ENCODE measurements at places on chromosomes 11 and 22.
A peak's percentile ranks its signal among the peaks of the same experiment; 100 is the strongest.

GRCh38 chr11:65456418-65456817 is 33.8 kb downstream of the NEAT1 start:
- no peak for DNase-seq

GRCh38 chr11:3121416-3121815 is 43.7 kb downstream of the OSBPL5 start:
- no peak for DNase-seq

DNA sequence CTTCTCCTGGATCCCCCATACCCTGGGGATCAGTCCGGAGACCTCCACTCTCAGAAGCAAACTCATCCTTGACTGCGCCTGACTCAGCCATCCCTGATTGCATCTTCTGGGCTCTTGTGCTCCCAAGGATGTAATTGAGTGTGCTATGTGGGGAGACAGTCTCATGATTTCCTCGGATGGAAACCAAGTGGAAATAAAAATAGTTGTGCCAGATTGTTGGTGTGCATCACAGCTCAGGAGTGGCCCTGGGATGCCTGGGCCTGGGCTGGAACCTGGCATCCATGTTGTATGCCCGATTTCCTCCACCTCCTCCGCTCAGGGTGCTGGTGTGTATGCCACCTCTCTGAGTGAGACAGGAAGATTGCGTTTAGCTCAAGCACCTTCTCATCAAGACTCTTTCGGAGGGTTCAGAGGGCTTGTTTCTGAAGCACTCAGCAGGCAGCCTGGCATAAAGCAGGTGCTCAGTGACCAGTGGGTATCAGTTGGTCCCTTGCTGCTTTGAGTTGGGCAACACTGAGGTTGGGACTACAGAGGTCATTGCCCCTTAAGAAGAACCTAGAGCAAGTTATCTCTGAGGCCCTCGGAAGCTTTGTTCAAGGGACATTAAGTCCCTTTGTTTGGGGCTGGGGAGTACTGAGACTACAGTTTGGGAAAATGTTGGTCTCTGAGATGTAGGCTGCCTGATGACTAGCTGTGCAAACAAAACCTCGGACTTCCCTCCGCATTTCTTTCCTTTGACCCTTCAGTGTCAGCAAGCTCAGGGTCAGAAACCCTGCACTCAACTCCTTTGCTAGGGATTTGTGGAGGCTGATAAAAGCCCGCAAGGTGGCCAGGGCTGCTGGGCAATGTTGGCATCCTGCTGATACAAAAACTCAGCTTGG is 24.8 kb upstream of the MICAL2 start:
- no peak for DNase-seq

- no peak for DNase-seq
Observed at GRCh38 chr11:117715801-117716200, 81.2 kb downstream of the DSCAML1 start.

GRCh38 chr11:129703846-129704245 is 111.8 kb upstream of the TMEM45B start:
- peak; percentile 68 for DNase-seq

GRCh38 chr11:119342362-119343130 is 1.9 kb upstream of the C1QTNF5 start:
- no peak for DNase-seq

DNA sequence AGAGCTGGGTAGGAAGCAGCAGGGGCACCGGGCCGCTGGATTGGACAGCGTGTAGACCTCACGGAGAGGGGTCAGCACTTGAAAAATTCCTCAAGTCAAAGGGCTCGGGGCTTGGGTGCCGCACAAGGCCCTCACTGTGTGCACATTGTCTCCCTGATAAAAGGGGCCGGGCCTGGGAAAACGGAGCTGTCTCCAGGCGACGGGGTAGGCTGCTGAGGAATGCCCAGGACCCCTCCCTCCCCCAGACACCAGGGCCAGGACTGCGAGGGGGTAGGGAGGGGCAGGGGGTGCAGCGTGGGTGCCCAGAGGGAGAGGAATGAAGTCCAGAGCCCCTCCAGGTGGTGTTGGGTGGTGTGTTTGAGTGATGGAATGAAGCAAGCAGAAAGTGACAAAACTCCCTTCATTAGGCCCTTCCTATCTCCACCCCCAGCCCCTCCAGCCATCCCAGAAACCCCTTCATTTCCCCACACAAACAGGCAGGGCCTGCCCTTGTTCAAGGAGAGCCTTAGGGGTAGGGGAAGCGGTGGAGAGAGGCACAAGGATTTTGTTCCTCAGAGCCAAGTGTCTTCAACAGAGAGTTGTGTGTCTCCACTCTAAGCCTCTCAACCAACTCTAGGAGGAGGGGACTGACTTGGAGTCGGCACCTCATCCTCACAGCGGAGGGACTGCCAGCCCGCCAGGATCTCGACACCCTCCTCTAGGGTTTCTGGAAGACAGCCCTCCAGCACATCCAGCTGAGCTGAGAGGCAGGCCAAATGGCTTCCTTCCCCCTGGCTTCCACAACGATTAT is 63.9 kb downstream of the SYN3 start:
- DNase-seq, result no peak

DNA sequence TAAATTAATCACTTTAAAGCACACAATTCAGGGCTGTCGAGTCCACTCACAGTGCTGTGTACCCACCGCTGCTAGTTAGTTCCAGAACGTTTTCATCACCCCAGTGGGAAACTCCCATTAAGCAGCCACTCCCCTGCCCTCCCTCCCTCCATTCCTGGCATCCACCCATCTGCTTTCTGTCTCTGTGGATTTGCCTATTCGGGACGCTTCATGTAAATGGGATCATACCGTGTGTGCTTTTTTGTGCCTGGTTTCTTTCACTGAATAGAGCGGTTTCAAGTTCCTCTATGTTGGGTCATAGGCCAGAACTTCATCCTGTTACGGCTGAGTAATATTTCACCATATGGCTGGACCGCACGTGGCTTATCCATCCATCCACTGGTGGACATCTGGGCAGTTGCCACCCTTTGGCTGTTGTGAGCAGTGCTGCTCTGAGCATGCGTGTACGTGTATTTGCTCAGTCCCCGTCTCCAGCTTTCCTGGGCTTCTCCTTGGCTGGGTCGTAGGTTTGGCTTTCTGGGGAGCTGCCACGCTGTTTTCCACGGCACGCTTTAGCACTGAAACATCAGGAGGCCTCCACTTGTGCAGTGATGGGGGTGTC is 30.1 kb downstream of the ARHGAP8 start:
- DNase-seq, result no peak

DNA sequence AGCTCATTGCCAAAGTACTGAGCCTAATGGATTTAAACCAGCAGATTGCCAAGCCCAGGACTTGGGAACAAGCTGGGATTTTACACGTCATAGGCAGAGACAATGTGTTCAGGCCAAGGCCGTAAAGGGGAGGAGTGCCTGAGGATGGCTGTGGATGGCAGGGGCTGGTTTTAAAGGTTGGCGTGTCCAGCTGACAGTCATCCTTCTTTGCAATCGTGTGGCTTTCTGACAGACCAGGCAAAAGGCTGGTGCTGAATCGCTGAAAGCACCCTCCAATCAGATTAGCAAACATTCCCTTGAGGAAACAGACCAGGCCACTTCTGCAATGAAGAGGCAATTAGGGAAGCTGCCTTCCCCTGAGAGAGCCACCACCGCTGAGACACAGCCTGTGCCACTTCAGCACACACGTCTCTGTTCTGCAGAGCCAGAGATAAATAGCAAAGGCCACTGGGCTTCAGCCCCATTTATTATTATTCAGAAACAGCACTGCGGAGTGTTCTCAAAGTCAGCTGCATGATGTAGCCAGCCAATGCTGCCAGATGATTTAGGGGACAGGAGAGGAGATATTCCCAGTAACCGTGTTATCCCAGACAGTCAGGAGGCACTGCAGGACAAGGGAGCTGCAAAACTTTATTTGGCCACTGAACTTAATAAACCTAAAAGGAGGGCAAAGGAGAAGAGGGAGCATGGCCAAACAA is 54.2 kb upstream of the CSNK2A3 start:
- DNase-seq, result no peak

- no peak for DNase-seq
Observed at GRCh38 chr11:114762408-114762807, 84.1 kb downstream of the NXPE2 start.
